ENCODE measurements at places on chromosomes 16 and 17.

GRCh38 chr16:68090130-68090529 is 5.0 kb downstream of the NFATC3 start:
- no peak for DNase-seq

GRCh38 chr16:88602091-88602490 is 31.9 kb downstream of the ZC3H18 start:
- no peak for DNase-seq

DNA sequence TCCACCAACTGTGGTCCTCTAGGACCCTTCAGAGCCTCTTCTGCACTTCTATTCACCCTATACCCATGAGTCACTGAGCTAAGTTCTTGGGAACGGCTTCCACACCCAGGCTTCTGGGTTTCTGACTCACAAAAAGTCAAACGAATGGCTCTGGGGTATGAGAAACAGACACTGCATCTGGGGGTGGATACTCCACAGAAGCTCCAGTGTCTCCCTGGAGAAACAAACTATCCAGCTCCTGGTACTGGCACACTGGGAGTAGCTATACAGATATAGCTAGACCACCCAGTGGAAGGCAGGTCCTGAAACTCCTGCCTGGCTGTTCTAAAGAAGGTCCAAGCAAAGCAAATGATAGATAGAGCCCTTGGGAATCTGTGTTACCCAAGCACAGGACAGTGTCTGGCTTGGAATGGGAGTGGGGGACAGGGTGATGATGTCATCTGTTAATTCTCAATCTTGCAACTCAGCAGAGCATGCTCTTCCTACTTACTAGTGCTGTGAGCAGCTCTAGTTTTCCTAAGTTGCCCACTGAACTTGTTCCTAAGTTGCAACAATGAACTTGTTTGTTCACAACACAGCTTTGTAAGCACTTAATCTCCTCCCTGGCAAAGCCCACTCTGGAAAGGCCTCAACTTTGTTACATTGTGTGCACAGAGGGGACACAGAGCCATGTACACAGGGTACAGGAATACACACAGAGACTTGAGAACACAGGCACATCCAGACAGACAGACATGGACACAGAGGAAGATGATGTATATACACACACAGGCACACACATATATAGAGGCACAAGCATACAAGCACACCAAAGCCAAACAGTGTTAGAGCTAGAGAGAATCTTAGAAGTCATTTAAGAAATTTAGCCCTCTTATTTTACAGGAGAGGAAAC is 6.7 kb downstream of the MMP28 start:
- DNase-seq = no peak

DNA sequence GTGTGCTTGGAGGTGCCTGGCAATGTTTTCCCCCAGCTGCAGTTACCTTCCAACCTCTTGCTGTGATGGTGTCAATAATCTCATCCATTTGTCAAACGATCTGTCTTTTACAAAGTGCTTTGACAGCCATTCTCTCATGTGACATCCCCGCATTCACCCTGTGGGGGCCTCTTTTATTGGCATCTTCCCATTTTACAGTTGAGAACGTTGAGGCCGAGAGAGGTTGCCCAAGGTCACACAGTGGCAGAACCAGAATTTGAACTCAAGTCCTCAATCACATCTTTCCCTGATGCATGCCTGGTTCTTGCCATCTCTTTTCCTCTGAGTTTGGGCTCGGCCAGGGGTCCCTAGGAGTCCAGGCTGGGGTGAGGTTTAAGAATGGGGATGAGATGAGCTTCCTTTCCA is 1.5 kb downstream of the TAOK2 start:
- DNase-seq = peak; percentile 8

GRCh38 chr16:61569028-61569427 is 467.2 kb downstream of the CDH8 start:
- DNase-seq = no peak

DNA sequence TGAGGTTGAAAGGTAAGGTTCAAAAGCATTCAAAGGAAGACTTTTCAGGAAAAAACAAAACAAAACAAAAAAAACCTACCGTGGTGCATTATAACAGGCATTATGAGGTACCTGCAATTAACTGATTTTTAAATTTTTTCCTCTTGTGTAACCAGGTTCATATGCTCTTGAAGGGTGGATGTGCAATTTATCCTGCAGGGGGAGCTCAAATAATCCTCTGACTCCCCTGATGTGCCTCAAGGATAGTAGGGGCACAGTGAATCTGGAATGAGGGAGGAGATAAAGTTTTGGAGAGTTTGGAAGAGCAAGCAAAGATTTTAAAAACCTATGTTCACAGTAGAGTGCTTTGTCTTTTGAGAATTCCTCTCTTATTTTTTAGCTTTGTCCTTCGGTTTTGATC is 1349.4 kb downstream of the CDH8 start:
- DNase-seq = no peak

DNA sequence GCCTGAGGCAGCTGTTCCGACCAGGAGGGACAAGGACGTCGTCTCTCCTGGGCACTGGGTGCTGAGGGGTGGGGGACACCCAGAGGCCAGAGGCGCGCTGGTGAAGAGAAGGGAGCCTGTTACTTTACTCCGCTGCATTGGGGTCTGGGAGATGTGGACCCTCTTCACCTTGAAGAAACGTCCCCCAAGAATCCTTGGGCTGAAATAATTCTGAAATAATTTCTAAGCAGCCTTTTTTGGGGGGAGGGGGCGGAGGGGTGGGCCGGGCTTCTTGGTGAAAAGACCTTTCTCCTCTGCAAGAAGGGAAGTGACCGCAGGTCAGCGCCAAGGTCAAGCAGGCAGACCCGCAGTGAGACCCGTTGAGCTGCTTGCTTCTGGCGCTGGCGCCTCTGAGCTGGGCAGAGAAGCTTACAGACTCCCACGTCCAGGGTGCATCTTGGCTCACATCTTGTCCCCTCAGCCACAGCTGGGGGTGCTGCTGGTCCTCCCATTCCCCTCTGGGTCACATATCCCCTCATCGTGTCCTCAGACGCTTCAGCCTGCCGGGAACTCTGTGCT is 1.1 kb downstream of the SYT17 start:
- no peak for DNase-seq
